Naive thymus-derived CD8-positive, alpha-beta T cell (primary cell): ENCODE measurements at places on chromosomes 5 and 9.

GRCh38 chr5:92599217-92599810 is 981.7 kb downstream of the NR2F1-AS1 start:
- no peak for DNase-seq

DNA sequence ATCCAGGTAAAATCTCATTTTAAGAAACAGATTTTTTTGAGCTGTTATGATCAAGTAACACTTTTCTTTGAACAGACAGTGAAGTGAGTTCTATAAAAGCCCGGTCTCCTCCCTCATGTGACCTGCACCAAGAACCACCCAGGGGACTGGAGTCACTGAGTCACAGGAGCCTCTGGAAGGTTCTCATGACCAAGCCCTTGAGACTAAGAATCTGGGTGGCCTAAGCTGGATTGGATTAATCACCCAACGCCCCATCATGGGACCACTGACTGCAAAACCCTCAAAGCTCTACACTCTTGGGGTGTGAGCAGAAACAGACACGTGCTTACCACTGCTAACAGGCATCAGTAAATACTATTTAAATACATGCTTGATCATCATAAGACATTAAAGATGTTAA is 48.4 kb downstream of the SECISBP2 start:
- DNase-seq: no peak

DNA sequence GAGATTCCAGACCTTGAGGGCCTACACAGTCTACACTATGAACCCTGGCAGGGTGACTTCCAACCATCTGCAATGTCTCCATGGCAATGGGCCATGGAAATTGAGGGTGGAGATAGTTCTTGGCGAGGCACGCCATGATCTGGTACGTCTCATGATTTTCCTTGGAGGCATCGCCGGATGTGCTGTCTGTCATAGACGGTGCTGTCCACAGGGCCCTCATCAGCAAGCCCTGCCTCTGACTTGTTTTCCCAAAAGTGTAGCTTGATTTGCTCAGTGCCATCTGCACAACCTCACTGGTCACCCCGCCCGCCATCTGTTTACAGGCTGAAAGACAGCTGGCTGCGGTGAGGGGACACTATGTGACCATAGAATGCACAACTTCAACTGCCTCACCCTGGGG is 73.5 kb downstream of the BOD1 start:
- no peak for DNase-seq

DNA sequence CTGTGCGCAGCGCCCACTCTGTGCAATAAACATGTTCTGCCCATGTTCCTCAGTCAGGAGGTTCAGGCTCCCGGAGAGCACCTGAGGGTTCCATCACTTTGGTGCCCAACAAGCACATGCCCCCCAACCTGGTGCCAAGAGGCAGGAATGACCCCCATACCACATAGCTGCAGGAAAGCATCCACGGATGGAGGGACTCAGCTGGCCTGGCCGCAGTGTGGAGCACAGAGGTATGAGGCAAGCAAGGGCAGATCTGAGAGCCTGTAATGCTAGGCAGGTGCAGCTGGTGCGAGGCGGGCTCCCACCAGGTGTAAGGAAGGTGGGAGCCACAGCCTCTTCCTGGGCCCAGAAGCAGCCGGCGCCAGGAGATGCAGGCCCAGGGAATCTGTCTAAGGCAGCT is 4.3 kb upstream of the MRNIP start:
- no peak for DNase-seq

DNA sequence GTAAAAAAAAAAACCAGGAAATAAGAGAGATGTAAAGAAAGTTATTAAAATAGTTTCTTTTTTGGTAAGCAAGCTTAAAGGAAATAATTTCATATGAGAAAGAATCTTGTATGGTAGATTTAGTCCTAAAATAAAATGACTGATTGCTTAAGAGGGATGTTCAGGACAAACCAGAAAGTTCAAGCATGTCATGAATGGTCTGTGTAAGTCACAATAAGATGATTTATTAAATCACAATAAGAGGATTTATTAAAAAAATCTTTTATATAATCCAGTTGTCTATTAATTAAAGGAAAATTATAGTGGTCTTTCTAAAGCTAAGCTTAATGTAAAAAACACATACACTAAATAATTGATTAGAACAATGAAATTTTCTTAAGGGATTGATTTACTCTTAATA is 91.8 kb upstream of the OR13F1 start:
- no peak for DNase-seq
